ENCODE measurements at places on chromosomes 13 and 19. TPM values are rescaled to one million over a fixed set of nuclear protein-coding genes. Genes with fewer than 3 reads are reported as not detected.

BCL2L12 gene
- total RNA-seq = 9.5 TPM

ZNF540 gene
- 0.19 TPM for total RNA-seq

NRTN gene
- not detected for total RNA-seq

HCN2 gene
- 1.6 TPM for total RNA-seq

All from vein endothelial cell (primary cell).